ENCODE measurements at places on chromosomes 5 and 9.

- DNase-seq: no peak
Observed at GRCh38 chr5:74579215-74579614, 61.3 kb downstream of the ENC1 start.

- DNase-seq: peak; percentile 81
Observed at GRCh38 chr5:76679231-76679630, 36.7 kb upstream of the F2R start.

DNA sequence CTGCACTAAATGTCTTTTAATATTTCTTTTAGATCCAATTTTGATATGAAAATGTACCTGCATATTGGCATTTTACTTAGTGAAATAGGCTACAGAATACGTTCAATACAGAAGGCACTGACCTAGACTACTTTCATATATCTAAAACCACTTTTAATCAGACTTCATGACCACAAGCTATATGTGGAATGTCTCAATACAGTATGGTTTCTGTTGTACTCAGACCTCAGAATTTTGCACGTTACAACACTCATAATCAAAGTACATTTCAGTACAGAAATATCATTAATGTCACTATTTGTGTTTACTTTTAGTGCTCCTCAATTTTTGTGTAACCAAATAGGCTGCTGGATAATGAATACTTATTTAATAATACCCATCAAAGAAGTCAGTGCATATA lies 74.8 kb downstream of the MEF2C start:
- no peak for DNase-seq

DNA sequence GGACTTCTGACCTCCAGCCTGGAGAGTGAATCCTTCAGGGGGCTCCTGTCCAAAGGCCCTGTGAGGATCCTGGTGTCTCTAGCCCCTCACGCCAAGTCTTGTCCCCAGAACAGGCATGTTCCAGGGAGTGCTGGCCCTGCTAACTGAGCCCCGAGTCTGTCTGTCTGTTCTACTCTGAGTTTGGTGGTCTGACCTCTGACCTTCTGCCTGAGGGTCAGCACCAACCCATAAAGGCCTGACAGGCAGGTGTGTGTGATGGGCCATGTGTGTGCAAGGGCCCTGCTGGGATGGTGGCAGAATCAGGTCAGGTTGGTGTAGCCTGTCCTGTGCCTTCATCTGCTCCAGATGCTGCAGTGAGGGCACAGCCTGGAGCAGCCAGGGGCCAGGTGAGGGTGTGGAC lies 46.3 kb downstream of the PHF2 start:
- no peak for DNase-seq

DNA sequence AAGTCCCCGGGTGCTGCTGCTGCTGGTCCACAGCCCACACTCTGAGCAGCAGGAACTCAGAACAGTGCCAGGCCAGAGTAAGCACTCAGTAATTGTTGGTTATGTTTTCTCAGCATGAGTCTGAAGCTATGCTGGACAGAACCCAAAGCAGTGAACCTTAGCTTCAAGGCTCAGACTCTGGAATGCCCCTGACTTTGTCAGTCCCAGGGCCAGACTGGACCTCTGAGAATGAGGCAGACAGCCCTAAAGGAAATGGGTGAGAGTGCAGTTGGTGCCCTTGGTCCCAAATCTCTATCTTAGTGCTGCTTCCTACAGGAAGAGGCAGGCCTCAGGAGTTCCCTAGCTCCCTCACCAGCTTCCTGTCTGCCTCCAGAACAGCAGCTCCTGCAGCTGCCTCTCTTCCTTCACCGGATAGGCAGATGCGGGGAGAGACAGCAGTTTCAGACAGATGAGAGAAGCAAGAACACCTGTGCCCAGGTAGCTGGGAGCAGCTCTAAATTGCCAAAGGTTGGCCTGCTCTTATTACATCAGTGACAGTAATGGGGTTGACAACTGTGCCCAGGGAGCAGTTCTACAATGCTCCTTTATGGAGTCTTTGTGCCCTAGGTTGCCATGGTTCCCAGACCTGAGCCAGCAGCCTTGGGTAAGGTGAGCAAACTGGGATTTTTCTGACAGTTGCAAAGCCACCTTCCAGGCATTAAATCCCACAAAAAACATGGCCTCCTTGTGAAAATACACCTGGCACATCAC lies 82.2 kb upstream of the CXCL14 start:
- DNase-seq: no peak

Data from fibroblast of pulmonary artery (primary cell).